ENCODE measurements at places on chromosomes 6 and 20. TPM values are rescaled to one million over a fixed set of nuclear protein-coding genes. Genes with fewer than 3 reads are reported as not detected.

DNA sequence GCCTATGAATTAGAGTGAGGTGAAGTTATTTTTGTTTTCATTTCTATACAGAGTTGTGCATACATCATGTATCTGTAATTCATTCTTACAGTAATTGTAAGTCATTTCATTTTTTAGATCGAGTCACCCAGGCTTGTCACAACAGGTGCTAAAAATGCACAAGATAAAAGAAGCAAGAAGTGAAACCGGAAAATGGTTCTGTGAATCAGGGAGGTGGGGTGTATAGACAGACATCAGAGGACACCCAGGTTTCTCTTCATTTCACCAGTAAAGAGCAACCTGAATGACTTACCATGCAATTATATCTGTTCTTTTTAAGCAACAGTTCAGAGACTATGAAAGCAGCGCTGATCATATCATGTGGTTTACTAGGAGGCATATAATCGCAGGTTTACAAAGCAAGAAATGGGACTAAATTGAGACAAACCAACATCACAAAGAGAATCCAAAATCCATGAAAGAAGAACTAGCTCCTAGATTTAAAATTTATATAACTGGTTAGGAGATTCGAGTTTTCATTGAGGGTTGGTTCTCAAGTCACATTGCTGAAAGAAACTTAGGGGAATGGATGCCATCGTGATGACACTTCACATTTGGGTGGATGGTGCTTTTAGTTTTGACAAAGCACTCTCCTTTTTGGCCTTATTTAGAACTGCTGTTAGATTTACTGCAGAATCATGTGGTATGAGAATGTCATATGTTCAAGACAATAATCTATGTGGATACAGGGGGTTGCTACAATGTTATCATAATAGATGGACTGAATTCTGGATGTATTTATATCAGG lies 27.9 kb upstream of the TBC1D7 start:
- no peak for DNase-seq

Gene OR2J3
- total RNA-seq: not detected

Gene DAAM2
- total RNA-seq: not detected

DNA sequence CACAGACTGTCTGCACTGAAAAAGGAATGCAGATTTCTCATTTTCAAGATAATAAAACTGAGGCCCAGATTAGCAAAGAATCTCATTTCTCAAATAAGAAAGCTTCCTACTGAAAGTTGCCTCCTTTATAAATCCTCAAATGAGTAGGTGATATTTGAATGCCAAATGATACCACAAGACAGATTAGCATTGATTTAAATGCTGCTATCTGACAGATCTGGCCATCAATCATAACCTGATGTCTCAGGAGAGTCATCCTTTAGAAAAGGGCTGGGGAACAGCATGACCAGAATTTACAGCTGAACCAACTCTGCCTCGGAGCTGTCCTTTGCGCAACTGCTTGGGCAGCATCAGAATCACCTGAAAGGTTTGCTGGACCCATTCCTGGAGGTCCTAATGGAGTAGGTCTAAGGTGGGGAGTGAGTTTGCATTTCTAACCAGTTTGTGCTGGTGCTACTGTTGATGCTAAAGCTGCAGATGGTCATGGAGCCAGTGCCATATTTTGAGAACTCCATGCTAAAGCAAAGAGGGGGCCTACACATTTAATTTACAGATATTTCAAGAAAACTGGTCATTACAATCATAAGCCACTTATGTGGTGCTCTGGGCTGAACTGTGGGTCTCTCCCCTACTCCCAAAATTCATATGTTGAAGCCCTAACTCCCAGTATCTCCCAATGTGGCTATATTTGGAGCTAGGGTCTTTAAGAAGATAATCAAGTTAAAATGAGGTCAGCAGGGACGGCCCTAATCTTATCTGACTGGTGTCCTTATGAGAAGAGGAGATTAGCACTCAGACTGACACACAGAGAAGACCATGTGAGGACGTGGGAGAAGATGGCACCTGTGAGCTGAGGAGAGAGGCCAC lies 295.5 kb upstream of the JARID2 start:
- no peak for DNase-seq

DNA sequence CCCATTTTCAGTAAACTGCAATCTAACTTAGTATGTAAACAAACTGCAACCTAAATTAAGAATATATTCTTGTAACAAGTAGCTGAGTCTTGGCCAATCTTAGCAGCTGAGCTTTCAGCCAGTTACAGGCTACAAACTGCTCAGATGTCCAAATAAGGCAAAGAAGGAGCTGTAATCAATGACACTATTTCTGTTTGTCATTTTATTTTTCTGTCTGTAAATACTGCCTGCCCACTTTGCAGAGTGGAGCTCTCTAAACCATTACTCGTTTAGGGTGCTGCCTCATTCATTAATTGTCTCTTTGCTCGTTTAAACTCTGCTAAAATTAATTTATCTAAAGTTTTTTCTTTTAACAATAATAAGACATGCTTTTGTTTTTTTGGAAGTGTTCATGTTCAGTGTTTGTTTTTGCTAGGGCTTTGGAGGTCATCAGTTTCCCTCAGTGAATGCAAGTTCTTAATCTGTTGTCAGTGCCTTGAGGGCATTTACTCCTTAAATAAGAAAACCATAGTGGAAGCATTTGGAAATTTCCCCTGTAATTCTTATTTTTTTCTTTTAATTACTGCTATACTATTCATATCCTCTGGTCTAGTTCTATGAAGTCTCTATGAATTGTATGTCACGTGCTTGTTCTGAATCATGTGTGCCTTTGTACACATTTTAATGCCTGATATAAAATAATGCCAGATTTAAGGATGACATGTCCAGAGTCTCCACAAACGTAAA lies 3.6 kb upstream of the PRL start:
- DNase-seq: no peak

DNA sequence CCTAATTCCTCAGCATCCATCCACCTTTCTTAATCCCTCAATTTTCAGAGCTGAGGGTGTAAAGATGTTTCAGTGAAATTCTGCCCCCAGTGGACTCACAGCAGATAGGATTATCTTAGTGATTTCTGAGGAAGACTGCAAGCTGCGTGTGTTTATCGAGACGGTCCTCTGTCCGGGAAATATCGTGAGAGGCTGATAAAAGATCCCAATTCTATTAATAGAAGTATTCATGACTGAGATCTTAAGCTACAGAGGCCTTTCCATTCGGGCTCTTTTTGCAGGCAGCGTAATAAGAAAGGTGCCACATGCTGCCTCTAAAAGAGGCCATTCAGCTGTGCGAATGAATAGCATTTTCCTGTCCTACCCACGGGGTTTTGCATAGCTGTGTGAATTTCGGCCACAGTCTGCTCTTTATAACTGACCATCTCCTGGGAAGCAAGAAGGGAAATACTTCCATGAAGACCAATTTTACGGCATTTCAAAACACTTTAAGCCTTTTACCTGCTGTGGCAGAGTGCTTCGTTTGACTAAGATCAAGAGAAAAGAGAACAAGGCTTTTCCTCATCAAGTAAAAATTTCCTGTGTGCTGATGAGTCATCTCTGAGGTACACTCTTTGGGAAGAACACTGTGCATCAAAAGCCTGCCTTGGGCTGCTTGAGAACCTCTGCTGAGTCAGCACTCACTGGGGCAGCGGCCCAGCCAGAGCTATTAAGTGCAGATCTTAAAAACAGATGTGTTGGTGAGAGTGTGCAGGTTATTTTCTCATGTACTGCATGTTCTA lies 208.8 kb downstream of the ARHGAP18 start:
- DNase-seq: no peak

DNA sequence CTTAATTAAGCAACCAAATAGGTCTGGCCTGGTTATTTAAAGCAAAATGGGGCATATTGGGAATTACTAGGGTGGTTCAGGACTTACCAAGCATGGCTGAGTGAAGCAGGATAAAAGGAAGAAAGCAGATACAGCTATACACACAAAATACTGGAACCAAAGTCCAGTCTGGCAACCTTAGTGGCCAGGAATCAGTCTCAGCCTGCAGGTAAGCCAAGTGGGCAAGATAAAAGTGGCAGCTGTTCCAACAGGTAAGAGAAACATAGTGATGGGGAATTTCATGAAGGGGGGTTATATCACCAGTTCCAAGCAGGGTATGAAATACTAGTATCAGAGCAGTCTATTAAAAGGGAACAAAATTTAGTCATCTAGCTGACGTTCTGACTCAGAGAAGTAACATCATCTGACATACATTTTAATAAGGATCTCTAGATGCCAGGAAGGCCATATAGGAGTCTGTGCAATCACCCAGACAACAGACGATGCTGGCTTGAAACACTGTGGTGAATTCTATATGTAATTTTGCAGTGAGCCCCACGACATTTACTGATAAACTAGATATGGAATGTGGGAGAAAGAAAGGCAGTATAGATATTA lies 292.1 kb upstream of the HSF2 start:
- DNase-seq: no peak

Gene RAB44
- total RNA-seq: 0.08 TPM

Gene SIRPB1
- total RNA-seq: 3.9 TPM

- no peak for DNase-seq
Observed at GRCh38 chr6:13992417-13993055, 67.8 kb downstream of the RNF182 start.

GRCh38 chr6:33967265-33967767 lies 163.5 kb upstream of the MLN start:
- DNase-seq: no peak

DNA sequence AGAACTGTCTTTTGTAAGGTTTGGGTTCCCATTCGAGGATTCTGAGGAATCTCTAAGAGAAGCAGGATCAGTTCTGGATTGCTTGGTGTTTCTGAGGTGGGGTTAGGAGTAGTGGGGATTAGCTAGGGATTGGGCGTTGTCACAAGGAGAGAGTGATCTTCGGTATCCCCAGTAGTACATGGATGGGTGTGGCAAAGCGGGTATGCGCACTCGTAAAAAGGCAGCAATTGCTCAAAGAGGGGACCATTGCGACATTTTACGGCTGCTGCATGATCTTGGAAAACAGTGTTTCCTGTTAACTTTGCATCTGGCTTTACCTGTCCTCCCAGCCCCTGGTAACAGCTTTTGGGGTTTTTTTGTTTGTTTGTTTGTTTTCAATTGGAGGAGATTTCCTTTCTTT lies 9.7 kb upstream of the ZSCAN9 start:
- DNase-seq: no peak

Gene GPANK1
- 9.8 TPM for total RNA-seq

DNA sequence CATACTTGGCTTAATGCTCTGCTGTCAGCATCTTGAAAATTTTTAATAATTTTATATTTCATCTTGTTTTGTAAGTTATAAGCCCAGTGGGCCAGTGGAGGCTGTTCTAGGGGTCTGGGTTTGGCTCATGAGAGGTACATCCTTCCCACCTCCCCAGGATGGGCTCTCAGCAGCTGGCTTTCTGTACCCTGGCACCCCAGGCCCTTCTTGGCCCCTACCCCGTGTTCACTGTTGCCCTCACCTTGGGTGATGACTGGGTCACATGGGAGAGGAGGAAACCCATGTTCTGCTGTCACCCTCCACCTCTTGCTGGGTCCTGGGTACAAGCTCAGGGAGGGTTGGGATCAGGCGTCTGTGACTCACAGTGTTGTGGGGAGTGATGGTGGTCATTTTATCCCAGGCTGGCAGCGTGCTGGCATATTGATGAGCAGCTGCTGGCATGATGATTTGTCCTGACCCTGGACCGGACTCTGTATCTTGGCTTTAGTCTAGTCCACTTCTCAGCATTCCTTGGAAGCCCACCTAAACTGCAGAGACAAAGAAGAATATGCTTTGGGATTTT lies 34.6 kb downstream of the SLC16A10 start:
- DNase-seq: no peak

DNA sequence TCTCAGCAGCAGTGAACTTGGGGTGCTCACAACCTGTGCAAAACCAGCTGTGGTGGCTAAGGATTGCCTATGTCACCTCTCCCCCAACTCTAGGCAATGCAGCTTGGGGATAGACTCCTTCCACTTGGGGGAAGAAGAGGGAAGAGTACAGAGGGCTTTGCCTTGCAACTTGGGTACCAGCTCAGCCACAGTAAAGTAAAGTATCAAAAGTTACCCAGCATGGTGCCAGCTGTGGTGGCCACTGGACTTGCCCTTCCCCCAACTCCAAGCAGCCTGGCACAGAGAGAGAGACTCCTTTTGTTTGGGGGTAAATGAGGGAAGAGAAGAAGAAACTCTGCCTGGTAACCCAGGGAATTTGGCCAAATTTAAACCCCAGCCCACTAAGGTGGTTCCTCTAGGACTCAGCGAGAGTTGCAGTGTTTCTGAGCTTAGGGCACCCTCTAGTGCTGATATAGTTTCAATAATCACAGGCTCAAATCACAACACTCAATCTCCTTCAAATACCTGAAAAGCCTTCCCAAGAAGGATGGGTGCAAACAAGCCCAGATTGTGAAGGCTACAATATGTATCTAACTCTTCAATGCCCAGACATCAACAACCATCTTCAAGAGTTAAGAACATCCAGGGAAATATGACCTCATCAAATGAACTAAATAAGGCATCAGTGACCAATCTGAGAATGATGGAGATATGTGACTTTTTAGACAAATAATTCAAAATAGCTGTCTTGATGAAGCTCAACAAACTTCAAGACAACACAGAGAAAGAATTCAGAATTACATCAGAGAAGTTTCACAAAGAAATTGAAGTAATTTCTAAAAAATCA lies 7.6 kb upstream of the DEFB129 start:
- no peak for DNase-seq

Gene CUL7
- total RNA-seq: 5.2 TPM

- DNase-seq: no peak
Observed at GRCh38 chr6:45445749-45446549, 68.2 kb upstream of the SUPT3H start.

Gene ABHD16B
- total RNA-seq: not detected

DNA sequence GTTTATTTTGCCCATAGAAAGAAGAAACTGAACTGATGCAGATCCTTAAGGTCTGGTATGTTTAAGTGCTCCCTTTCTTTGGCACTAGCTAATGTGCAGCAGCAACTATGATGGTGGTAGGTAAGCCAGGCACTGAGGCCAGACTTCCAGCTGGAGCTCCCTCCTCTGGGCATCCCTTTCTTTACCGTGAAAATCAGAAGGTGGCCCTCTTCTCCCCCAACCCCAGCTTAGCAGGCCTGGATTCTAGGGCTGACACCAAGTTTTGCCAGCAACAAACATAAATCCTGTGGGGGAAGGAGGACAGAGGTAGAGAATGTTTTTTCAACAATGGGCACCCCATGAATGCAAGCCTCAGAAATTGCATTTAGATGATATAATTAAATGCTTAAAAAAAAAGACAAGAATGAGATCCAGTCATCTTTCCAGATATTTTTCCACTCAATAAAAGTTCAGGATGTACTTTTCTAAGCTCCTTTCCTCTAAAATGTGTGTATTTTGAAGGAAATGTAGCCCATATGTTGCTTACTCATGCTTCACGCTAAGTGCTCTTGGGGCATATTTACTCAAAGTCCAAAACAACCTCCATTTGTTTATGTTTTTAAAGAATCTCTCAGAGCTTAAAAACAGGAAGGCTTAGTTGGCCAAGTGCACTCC lies 123.9 kb upstream of the NXT1 start:
- DNase-seq: no peak

DNA sequence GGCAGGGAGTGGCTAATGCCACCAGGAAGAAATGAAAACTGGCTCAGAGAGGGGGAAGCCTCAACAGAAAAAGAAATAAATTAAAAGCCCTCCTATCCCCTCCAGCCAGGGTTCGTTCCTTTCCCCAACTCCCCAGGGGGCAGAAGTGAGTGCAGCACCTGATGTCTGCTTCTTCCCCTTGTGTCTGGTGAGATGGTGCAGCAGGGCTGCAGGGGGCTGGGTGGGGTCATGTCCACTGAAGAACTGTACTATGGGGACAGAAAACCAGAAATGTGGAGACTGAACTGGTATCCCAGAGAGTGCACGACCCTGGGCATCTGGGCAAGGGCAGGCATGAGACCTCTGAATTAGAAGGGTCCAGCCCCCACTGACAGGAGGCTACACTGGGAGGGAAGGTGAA lies 4.0 kb downstream of the EGFL8 start:
- no peak for DNase-seq

Gene FABP7
- total RNA-seq: not detected

GRCh38 chr6:13358511-13358910 lies 30.2 kb upstream of the TBC1D7 start:
- no peak for DNase-seq

Gene TMC2
- not detected for total RNA-seq
